Hepatic stellate cell (primary cell): ENCODE measurements at places on chromosomes 7 and 10.

DNA sequence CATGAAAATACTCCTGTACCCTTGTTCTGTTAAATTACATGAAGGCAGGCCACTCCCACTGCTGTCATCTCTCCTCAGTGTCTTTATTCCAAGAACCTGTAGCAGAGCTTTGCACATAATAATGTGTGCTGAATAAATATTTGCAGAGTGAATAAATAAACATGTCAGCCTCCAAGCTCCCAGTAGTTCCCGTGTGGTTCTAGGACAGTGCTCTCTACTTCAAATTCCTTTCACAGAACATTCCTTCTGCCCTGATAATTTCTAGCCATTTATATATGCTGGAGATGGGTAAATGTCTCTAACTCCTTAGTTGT is 20.3 kb upstream of the HYAL4 start:
- DNase-seq: no peak

- DNase-seq: no peak
Observed at GRCh38 chr10:110363572-110364411, 59.1 kb upstream of the SMNDC1 start.

- no peak for DNase-seq
Observed at GRCh38 chr10:91345716-91346115, 64.4 kb upstream of the HECTD2 start.

DNA sequence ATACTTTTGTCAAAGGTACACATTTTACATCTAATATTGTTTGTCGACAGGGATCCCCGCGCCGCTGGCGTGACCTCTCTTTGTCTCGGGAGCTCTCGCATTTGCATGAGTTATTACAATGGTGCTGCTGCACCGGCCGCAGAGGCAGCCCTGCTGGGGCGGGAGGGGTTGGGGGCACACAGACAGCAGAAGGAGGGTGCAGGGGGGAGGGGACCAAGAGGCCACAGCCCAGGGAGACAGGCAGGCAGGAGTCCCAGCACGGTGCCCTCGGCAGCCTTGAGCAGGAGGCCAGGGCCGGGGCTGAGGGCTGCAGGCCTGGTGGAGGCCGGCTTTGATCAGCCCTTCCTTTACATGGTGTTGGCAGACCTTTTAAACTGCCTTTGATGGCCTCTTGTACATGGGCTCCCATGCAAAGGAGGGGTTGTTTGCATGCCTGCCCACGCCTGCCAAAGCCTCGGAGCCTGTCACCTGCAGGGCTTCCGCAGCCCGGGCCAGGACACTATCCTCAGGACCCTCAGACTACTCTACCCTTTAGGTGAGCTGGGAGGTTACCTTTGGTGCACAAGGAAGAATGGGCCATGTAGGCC is 95.5 kb downstream of the EBF3 start:
- no peak for DNase-seq

DNA sequence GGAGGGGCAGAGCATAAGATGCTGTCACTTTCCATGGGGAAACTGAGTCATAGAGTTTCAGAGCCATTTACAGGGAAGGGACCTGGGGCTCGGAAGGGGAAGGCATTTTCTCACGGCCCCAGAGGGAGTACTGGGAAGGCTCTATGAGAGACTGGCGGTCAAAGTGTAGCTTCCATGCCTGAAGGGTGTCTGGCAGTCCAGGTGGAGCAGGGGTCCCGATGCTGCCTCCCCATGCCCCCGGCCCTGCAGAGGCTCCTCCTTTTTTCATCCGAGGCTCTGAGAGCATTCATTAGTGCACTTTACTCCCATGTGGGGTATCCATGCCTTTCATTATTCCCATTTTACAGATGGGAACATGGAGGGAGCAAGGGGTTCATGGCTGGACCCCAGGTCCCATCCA is 27.9 kb upstream of the PCBD1 start:
- DNase-seq: no peak

DNA sequence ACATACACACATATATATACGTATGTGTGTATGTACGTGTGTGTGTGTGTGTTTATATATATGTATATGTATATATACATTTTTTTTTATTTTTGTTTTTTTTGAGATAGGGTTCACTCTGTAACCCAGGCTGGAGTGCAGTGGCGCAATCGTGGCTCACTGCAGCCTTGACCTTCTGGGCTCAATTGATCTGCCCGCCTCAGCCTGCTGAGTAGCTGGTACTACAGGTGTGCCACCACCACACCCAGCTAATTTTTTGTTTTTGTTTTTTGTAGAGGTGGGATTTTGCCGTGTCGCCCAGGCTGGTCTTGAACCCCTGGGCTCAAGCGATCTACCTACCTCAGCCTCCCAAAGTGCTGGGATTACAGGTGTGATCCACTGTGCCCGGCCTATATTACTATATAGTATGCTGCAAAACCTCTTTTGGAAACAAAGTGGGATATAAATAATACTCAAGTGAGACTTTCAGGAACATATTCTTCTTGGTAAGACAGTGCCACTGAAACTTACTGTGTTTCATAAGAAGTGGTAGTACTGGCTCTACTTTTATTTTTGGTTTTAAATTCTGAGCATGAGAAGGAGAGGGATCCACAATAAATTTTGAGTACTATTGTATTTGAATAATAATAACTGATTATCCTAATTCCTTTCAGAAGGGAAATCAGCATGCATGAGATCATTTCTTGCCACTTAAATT is 51.0 kb downstream of the MLLT10 start:
- no peak for DNase-seq

DNA sequence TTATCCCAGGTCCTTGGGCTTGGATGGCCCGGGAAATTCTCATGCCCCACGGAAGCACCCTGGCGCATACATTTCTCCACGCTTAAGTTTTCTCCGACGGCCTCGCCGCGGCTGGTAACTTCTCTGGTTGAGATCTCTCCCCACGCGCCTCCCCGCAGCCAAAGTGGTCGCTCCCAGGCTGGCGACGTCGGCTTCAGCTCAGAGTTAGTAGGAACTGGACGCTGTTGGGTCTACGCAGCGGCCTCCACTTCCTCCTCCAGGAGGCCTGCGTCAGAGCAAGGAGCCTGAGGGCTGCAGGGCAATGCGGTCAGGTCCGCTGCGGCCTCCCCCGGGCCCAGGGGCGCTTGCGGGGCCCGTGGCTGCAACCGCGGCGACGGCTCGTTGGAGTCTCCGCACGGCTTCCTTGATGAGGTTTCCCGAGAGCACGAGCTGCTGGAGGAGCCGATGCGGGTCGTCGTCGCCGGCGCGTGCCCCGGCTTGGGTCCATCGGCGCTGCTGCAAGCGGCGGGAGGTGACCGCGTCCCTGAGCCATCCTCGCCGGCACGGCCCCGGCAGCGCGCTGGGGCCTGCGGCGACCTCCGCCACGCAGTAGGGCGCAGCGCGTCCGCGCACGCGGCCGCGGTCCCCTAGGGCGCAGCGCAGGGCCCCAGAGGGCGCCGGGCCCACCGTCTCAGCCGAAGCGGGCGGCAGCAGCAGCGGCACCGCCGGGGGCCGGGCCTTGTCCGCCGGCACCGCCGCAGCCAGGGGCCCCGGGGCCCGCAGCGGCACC is 744 bp downstream of the FRAT2 start:
- peak; percentile 33 for DNase-seq

DNA sequence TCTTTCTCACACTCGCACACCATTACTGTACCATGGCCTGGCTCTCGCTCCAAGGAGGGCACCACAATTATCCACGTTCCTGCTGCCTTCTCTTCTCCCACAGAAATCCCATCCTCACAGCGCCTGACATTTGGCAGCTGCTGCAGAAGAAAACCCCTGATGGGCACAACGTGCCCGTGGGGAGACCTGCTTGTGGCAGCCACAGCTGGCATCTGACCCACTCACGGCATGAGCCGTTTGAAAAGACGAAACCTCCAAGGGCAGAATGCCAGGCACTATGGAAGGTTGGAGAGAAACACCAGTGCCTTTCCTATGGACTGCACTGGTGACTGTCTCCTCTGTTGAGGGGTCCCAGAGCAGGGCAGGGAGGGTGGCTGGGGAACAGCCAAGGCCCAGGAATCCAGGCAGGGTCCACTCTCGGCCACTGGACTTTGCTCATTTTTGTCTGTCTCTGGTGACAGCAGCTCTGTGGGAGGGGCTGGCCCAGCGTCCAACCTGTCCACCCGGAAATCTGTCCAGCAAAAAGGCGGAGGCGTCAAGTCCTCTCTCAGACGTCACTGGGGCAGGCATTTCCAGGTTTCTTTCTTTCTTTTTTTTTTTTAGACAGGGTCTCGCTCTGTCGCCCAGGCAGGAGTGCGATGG is 61.0 kb upstream of the MKRN1 start:
- no peak for DNase-seq

DNA sequence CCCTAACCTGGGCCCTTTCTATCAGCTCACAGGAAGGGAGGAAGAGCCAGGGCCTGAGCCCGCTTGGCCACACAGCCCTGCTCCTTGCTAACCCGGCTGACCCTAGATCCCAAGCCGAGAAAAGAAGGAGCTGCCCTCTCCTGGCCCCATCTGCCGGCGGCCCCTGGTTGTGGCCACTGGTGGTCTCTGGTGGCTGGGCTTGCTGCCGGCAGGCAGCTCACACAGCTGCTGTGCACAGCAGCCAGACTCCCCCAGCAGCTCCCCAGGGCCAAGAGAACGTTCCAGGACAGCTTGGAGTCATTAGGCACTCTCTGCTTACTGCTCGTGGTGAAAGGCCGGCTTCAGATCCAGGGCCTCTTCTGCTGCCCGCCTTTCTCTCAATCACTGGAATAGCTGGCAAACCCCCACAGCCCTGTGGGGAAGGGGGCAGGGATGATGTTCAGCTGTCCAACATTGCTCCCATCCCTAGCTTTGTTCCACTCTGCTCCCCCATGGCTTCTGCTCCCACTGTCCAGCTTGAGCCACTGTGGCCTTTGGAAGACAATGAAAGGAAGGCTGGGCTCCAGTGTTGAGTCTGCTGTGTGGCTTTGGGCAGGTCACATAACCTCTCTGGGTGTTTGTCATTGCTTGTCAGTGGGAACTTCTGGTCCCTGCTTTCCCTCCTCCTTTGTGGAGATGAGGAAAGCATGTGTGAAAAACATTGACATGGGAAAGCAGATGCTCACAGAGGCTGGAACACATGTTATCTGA is 35.4 kb upstream of the COL13A1 start:
- no peak for DNase-seq

DNA sequence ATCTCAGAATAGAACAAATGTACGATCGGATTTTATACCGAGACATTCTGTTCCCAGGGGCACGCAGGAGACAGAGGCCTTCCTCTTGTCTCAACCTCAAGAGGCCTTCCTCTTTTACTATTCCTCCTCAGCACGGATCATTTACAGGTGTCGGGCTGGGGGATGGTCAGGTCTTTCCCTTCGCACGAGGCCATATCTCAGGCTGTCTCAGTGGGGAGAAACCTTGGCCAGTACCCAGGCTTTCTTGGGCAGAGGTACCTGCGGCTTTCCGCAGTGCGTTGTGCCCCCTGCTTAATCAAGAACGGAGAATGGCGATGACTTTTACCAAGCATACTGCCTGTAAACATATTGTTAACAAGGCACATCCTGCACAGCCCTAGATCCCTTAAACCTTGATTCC is 44.2 kb downstream of the FANK1 start:
- DNase-seq: no peak

- DNase-seq: no peak
Observed at GRCh38 chr7:43291789-43292188, 179.3 kb downstream of the HECW1 start.

GRCh38 chr10:76119036-76119435 is 687.6 kb downstream of the LRMDA start:
- no peak for DNase-seq

GRCh38 chr7:126718419-126718818 is 534.3 kb downstream of the GRM8 start:
- no peak for DNase-seq

DNA sequence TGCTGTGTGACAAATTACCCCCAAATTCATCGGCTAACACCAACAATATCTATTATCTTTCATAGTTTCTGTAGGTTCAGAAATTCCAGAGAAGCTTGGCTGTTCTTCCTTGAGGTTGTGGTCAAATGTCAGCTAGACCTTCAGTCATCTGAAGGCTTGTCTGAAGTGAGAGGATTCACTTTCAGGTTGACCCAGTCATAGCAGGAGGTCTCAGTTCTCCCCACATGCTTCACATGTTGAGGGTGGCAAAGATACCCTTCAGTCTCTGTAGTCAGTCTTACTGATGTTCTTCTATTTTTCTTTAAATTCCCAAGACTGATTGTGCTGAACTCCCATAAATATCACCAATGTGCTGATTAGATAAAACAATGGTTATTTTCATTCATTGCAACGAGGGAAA is 1692.0 kb downstream of the REEP3 start:
- DNase-seq: no peak

GRCh38 chr10:80436446-80437098 is 17.5 kb upstream of the TSPAN14 start:
- no peak for DNase-seq

DNA sequence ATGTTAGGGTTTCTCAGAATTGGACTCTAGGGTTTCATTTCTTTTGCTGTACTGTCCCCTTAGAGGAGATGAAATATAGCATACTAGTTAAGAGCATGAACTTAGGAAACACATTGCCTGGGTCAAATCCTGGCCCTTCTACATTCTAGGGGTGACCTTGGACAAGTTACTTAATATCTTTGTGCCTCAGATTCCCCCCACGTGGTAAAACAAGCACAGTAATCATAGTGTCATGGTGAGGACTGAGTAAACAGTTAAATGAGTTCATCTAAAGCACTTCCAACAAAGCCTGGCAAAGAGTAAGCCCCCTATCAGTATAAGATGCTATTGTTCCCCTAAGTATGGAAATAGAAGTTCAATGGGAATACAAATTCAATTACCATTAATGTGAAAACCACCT is 5.1 kb downstream of the DPY19L1 start:
- DNase-seq: no peak

DNA sequence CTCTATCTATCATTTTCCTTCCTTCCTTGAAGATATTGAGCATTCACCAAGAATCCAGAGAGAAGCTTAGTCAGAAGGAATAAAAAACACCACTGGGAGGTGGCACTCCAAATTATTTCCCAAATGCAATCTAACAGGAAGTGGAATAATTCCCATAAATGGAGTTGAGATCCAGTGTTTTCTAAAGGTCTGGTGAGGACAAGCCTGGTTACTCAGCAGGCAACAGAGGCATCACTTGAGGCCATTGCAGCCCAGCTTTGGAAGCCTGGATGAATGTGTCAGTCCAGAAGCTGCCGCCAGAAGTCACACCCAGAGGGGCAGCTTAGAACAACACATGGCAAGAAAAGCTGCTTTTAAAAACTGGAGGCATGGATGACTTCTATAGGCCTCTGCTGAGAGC is 288.9 kb upstream of the KLF6 start:
- peak; percentile 35 for DNase-seq

GRCh38 chr7:155408651-155409586 is 49.0 kb upstream of the EN2 start:
- DNase-seq: no peak

DNA sequence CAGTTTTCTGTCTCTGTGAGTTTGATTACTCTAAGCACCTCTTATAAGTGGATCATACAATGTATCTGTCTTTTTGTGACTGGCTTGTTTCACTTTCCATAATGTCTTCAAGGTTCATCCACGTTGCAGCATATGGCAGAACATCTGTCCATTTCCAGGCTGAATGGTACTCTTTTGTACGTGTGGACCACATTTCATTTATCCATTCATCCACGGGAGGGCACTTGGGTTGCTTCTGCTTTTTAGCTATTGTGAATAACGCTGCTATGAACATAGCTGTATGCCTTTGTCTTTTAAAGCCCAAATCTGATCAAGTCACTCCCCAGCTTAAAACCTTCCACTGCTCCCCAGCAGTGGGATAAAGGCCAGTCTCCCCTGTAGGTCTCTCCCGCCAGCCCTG is 31.5 kb downstream of the EGFR start:
- DNase-seq: no peak

- no peak for DNase-seq
Observed at GRCh38 chr7:50664937-50665336, 99.7 kb upstream of the DDC start.

- no peak for DNase-seq
Observed at GRCh38 chr10:87503401-87503800, 1.3 kb upstream of the MINPP1 start.
